ENCODE measurements at places on chromosomes 4 and X.

GRCh38 chr4:121555315-121556107 lies 141.3 kb downstream of the ANXA5 start:
- no peak for DNase-seq

GRCh38 chr4:26058537-26058936 lies 144.5 kb downstream of the SMIM20 start:
- DNase-seq, result no peak

GRCh38 chr4:120616041-120616440 lies 306.5 kb downstream of the PRDM5 start:
- no peak for DNase-seq

GRCh38 chr4:180641495-180641894 lies 1601.7 kb upstream of the TENM3 start:
- no peak for DNase-seq

DNA sequence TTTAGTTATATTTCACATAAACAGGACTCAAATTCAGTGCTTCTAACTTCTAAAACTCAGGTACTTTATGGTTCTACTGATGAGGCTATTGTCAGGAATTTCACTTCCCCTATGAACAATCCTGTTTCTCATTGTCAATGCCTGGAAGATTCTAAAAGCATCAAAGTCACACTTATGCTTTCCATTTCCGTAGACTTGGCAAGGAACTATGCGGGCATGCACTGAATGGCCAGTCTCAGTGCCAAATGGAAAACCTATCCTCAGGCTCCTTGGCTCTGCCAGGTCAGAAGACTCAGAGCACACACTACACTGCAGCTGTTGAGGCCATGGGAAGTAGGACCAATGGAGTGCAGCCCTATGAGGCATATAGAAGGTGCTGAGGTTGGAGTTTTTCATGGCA lies 97.0 kb upstream of the PTPN13 start:
- DNase-seq, result no peak

GRCh38 chrX:140141444-140142029 lies 176.2 kb upstream of the CXorf66 start:
- DNase-seq, result peak; percentile 48

DNA sequence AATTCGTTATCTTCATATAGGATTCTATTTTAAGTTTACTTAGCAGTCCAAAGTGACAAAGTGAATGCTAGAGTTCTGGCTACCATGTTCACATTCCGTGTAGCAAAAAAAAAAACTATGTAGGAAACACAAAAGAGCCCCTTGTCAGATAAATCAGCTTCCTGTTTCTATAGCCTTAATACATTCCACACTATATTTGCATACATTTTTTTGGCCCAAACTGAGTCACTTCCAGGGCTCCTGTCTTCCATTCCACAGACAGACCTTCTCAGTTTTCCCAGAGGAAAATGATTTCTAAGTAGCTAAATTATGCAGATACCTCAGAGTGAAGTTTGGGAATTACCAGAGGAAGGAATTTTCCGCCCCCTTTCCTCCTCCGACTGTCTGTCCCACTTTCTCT lies 841.9 kb upstream of the HS3ST1 start:
- DNase-seq, result no peak

DNA sequence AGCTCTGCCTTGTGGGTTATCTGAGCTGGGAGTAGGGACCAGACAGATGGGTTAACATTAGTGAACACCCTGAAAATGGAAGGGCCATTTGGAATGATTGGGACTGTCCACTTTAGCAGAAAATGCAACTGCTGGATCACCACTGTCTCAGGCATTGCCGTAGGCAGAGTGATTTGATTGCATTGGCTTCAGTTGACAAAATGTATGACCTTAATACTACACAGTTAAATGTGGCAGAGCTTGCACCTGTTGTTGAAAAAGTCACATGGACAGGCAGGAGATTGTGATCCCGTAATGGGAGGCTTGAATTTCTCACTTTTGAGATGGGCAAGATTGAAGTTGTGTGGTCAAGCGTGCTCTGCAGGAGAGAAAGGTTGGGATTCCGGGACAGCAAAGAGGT lies 166.5 kb upstream of the PUDP start:
- no peak for DNase-seq

DNA sequence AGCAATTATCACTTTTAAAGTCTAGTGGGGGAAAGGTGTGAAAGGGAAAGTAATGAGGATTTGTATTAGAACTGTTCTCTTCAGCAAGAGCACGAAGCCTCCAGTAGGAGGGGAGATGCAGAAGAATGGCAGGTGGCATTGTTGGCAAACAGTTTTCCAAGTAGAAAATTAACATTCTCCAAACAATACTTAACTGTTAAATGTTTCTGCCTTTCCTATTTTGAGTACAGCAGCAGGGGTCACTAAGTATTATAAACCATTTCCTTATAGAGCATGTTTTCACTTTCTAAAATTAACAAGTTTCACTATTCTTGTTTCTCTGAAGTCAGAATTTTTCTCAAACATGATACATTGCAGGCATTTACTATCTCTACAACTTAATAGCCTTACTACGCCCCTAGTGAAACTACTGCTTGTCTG lies 58.7 kb downstream of the LEF1 start:
- no peak for DNase-seq

DNA sequence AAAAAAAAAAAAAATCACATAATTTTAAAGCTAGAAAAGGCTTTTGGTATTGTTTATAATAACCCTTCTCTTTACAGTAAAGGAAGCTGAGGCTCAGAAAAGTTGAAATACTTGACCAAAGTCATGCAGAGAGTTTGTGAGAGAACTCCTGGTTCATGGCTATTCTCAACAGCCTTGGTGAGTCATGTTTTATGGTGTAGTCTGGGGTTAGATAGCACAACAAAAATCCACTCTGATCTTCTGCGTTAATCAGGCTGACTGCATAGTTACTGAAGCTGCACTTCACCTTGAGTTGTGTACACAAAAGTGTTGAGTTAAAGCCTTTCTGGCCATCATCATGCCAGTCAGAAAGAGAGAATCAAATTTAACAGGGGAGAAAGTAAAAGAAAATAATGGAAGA lies 19.3 kb upstream of the SFRP2 start:
- no peak for DNase-seq

DNA sequence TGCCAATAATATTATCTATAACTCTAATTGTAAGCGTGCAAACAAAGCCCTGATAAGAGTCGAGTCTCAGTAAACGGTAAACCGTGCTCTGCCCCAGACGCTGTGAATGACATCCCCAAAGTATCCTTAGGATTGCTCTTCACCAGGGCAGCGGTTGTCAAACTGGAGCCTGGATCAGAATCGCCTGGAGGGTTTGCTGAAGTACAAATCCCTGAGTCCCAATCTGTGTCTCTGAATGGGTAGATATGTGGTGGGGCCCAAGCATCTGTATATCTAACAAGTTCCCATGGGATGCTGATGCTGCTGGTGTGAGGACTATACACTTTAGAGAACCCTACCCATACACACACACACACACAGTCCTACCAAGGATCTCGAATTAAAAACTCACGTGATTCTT lies 813 bp upstream of the APBB2 start:
- no peak for DNase-seq

DNA sequence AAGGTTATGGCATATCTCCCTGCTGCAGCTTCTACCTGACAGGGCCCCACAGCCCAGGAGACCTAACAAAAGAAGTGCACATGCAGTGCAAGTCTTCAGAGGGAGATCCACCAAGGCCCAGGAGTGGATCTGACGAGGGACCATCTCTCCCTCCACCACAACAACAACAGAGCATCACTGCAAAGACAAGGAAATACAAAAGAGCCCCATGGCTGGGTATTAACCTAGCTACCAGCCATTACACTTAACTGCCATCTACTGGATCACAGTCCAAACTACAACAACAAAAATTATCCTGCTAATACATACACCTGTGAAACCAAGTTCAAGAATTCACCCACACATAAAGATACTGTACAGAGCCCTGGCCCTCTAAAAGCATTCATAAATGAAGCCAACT lies 280.2 kb upstream of the SLC7A11 start:
- DNase-seq, result peak; percentile 44

DNA sequence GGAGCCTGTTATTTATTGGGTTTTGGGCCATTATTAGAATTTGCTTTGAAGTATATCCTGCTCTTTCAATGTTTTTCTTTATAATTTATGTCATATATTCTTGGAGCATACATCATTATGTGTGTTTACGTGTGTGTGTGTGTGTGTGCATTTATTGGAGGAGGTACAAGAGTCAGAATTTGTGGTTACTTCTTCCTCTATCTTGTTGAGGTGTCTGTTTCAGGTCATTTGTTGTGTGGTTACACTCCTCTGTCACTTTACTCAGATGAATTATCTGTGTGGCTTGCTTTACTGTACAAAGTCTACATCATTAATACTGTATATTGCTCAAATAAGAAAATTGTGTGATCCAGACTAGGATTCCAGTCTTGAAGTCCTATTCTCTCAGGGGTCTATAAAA lies 1957.4 kb upstream of the TENM3 start:
- no peak for DNase-seq

GRCh38 chr4:171342646-171343045 lies 470.6 kb upstream of the GALNTL6 start:
- no peak for DNase-seq

GRCh38 chr4:95209927-95210326 lies 338.8 kb downstream of the UNC5C start:
- DNase-seq, result no peak

DNA sequence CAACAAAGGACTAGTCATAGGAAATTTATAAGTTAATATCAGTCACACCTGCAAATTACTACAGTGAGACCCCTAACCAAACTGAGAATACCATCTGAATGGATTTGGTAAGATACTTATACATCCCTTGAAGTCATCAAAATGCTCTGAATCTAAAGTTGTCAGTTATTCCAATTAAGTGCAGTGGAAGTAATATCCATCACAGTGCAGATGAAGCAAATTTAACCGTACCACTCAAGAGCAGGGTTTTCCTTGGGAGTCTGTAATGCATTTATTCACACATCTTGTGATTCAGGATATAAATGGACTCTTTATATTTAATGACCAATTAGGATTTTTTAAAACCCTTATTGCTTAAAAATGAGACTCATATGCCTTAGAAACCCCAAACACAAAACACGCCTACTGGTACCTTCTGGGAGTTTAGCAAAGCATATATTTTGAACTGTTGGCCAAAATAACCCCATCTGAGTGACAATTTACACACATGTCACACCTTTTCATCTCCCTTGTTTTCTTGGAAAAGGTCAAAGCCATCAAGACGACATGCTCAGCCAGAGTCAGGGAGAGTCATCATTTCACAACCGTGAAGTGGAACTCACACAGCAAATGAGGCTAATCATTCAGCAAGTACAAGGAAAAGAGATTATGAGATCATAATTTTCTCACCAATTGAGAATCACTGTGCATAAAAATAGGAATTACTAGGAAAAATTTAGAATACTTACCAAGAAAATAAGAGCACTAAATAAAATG lies 303.7 kb downstream of the HNRNPD start:
- DNase-seq, result no peak
